Psoas muscle (tissue), 8 donors: ENCODE measurements at places on chromosomes 16 and 17. TPM values are rescaled to one million over a fixed set of nuclear protein-coding genes. Genes with fewer than 3 reads are reported as not detected.

C17orf113 gene
- polyA plus RNA-seq = 0.08 TPM

GRCh38 chr17:10125531-10126275, 72.7 kb downstream of the GAS7 start:
- DNase-seq = no peak

GRCh38 chr17:72378414-72379390, 257.9 kb downstream of the SOX9 start:
- no peak for DNase-seq

DNA sequence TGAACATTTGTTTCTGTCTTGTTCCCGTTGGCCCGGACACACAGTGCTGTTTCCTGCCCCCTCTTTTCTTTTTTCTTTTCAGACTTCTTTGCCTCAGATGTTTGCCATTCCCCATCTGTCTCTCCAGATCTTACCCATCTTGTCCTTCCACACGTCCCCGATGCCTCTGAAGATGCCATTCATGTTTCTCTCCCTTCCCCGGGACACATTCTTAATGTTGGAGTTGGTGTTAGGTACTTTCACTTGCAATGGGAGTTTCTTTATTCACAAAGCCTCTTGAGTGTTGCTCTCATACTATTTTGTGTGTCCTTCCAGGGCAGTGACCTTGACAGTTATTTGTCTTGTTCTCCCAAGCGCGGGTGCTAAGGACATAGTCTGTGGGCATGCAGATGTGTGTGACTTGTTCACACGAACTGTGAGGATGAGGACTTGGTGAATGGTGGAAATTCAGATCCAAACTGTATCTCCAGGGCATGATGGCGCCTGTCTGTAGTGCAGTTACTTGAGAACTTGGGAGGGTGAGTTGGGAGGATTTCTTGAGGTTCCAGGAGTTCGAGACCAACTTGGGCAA, 8.3 kb downstream of the SEC14L1 start:
- no peak for DNase-seq

- no peak for DNase-seq
Observed at GRCh38 chr17:33873201-33873617, 381.9 kb upstream of the CCL2 start.

GRCh38 chr17:30218799-30219198, 16.7 kb downstream of the SLC6A4 start:
- no peak for DNase-seq

DNA sequence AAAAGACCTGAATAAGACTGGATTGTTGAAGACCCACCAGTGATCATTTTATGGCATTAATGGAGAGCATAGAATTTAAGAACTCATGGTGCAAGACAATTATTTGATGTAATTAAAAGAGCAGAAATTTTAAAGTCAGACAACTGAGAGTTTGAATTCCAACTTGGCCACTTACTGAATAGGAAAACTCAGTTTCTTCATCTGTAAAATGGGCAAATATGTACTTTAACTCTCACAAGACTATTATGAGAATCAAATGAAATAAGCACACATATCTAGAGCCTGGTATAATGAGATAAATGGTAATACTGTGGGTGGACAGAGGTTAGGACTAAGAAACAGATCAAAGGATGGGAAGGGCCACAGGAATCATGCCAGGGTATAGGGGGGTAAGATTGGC, 88.0 kb downstream of the SOX9 start:
- no peak for DNase-seq

DNA sequence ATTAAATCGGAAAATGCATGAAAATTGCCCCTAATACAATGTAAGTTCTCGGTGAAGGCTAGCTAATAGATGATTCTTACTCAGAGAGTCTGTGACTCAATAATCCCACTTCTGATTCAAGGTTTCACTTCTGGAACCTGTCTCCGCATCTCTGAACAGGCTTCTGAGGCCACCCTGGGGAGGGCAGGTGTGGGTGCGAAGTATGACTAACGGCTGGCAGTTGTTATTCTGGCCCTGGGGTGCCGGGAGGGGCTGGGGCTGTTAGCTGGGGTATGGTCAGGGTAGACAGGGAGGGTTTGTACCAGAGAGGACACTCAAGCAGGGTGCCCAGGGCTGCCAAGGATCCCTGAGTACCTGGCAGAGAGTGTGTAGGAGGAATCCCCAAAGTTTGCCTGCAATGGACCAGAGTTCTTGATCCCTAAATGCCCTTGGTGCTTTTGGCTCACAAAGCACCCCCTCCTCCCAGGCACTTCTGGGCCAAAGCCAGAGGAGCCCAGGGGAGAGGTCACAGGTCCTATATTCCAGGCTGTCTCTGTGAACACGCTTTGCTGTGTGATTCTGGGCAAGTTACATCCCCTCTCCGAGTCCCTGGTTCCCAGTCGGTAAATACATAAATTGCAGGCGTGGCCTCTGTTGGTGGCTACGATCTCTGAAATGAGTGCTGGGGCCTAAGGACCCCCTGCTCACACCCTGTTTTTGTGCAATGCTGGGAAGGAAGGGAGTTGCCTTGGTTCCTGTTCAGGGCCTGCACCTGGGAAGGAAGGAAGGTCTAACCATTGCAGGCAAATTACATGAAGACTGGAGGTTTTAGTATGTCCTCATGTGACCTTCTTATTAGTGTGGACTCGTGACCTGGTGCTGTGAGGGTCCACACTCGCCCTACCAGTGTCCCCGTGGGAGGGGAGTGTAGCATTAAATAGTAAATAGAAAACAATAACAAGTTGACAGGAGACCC, 49.9 kb upstream of the CPNE2 start:
- DNase-seq = no peak

MT1F gene
- 3.2 TPM for polyA plus RNA-seq

DNAAF1 gene
- polyA plus RNA-seq = 0.17 TPM

DNA sequence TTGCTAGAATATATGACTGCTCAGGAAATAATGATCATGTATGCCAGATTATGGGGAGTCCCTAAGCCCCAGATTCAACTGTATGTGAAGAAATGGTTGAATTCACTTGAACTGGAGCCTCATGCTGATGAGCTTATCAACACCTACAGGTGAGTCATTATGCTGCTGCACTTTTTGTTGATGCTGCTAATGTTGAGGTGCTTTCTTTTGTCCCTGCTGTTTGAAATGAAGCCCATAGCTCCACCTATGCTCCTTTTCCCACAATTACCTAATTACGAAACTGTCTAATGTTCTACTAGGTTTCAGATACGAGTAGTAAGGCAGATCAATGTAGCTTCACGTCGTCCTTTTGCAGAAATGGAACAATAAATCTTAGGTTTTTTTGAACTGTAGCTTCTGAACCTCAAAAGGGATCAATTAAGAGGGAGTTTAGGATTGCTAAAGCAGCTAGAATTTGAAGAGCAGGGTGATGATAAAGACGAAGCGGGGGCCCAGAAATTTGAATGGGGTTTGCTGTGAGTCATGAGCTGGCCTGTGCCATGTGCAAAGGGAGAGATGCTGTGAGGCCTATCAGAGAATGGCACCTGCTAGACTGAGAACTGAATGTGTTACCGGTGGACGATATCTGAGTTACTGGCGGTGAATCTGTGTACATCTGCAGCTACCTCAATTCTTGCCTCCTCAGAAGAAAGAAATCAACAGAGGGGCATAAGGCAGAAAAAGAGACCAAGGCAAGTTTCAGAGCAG, 6.1 kb upstream of the UQCRC2 start:
- no peak for DNase-seq
